Muscle of arm (tissue), 14 donors: ENCODE measurements at places on chromosomes 11 and 22.

DNA sequence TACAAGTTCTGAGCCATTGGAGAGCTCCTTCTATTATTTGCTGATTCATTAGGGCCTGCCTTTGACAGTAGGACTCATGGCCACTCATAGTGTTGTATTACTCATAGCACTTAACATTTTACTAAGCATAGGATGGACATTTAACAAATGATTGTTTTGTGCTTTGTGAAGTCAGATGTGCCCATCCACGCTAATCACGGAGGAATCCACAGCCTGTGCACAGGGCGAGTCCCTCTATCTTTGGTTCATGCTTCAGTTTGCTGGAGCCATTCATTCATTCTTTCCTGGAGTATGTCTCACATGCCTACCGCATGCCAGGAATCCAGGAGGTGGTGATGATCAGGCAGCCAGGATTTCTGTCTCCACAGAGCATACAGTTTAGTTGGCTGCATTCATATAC lies 254.1 kb downstream of the NTM start:
- no peak for DNase-seq

- DNase-seq = peak; percentile 65
Observed at GRCh38 chr11:118910309-118911112, 15.2 kb downstream of the BCL9L start.

GRCh38 chr22:42101199-42101598 lies 10.6 kb upstream of the NDUFA6 start:
- no peak for DNase-seq

DNA sequence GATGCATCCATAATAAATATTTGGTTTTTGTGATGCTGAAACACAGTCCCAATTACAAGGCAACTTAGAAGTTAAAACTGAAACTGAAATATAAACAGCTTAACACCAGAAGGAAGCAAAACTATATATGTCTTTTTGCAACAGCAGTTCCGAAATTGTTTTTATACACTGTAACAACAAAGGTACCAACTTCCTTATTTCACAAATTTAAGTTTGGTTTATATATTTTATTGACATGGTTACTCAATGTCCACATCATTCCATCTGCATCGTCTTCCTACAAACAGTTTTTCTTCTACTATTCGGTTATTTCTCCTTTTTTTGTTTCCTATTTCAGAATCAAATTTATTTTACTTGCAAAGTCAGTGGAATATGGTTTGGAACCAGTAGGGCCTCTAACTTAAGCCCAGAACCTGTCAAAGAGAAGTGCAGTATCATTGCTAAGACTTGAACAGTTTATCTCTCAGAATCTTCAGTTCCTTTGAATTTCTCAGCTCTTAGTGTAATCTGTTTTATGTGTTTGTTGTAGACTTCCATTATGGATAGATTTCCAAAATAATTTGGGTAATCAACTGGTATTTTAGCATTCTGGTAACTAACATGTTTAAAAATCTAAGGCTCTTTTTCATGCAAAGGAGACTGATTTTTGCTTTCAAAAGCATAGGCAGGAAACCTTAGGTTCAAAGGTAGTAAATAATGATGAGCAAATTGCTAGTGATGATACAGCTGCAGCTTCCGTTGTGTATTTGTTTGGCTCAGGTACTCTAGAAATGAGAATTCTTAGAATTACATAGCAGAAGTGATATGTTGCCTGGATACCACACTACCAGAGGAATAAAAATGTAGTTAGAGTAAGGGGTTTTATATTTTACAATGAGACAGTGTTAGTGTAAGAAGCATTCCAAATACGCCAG lies 8.2 kb upstream of the HSPA8 start:
- DNase-seq = no peak

DNA sequence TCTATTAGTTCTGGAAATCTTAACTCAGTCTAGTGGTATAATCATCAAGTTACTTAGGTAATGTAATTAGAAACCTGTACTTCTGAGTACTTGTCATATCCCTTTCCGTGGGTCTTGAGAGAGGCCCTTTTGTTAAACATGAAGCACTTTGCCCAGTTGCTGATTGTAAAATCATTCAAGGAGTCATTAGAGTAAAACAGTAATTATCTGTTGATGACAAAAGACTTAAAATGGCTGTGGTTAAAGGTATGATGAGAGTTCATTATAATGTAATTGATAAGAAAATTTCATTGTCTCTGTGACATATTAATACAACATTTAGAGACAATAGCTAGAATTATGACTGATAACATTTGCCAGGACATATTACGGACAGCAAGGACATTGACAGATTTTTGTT lies 34.3 kb downstream of the PRR5L start:
- DNase-seq = no peak
